Amygdala (tissue), 56 donors: ENCODE measurements at places on chromosomes 11 and 22.

GRCh38 chr22:30655532-30655931 is 12.1 kb downstream of the DUSP18 start:
- no peak for DNase-seq

DNA sequence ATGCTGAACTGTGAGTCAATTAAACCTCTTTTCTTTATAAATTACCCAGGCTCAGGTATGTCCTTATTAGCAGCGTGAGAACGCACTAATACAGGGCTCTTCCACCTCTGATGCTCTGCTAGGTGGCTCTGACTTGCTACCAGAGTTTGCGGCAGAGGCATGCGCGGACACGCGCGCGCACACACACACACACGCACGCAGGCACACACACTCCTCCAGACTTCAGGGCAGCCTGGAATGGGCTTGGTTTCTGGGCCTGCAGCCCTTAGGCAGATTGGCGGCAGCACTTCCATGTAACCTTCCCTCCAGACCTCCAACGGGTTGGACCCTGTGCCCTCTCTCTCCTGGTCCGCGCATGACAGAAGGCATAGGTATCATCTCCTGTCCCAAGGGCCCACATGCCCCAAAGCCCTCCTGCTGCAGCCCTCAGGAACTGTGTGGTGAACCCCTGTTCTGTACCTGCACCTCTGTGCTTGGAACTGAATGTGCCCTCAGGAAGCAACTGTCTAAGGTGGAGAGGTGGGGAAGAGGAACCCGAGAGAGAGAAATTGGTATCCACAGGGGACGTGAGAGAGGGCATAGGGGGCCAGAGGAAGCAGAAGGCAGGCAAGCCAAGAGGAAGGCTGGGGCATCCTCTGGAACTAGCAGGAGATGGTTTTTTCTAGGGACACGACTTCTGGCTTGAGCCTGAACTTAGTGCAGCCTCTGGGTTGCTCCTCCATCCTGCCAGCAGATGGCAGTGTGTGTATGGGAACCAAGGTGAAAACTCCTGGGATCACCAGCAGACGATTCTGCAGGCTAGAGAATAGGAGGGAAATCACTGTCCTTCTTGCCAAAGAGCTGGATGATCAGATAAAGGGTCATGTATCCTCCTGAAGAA is 23.4 kb upstream of the RIC3 start:
- DNase-seq: peak; percentile 54

DNA sequence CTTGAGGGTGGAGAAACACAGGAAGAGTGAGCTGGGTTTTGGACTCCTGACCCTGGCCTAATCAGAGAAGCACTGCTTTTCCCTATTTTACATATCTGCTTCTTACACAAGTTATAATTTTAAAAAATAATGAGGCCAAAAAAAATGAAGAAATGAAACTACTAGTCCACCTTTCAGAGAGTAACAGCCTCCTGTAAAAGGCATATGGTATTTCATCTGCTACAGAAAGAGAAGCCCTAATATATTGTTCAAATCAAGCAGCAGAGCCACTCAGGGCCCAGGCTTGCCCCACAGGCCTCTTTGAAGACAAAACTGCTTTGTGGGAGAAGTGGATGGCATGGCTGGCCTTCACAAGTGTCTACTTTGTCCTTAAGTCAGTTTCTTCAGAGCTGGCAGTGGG is 10.0 kb downstream of the DIXDC1 start:
- no peak for DNase-seq

DNA sequence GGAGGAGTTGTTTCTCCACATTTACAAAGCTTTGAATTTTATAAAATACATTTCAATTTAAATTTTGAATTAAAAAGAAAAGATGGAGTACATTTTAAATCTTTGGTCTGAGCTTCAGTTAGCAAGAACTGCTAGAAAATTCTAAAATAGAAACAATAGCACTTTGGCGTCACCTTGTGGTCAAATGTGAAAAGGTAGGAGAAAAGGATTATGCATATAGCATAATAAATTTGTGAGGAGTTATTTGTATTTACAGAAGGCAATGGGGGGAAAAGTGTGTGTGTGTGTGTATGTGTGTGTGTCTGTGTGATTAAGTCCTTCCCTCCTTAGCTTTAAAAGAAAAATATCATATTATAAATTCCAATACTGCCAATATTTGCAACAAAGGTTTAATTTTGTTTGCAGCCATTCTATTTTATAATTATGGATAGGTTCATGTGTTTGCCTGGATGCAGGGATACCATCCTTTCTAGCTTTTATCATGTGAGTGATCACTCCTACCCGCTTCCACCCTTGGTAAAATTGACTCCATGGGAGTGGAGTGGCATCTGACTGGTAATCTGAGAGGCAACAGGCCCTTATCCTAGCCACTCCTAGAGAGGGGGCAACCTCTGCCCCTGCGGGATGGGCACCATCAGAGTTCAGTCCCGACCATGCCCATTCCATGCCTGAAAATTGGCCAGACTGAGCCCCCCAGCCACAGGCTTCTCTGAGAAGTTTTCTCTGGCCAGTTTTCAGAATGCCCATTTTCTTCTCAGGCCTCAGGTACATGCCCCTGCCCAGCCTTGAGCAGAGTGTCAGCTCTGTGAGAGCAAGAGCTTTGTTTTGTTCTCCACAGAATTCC is 13.6 kb upstream of the LGR4 start:
- no peak for DNase-seq

GRCh38 chr22:21940521-21940920 is 12.1 kb downstream of the PPM1F start:
- DNase-seq: no peak

- no peak for DNase-seq
These were observed 100.3 kb downstream of the GUCY1A2 start for GRCh38 chr11:106917973-106918372.

DNA sequence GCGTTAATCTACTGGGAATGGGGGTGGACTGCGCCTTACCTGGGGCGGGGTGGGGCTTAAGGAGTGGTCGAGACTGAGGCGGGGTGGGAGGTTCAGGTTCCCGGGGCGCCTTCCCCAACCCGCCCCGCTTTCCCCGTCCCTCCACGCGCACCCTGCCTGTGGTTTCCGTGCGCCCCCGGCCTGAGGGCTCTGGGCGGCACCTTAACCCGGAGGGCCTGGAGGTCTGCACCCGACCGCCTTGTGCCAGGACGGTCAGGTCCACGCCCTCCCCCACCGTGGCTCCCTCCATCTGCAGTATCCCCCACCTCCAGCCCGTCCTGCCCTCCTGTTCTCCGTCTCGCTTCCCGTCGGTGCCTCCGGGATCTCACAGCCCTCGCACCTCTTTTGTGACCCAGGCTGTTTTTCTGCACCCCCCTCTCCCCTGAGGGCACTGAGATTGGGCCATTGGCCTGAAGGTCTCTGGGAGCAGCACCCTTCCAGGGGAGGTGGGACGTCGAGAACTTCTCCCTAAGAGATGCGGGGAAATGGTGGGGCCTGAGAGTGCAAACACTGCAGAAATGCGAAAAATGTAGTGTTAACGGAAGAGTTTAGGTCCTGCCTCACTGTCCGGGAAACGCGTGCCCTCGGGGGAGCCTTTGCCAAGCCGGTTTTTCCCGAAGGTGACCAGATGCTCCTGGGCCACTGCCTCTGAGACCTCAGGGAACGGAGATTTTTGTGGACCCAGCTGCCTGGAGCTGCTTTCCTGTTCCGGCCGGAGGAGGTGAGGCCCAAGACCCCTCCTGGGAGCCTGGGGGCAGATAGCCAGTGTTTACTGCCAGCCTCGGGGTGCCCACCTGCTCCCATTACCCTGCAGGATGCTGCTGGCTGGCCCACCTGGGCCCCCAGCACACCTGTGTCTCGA is 1.2 kb upstream of the ASCL2 start:
- DNase-seq: no peak

- DNase-seq: no peak
These were observed 1.5 kb downstream of the CRKL start for GRCh38 chr22:20918663-20919218.

DNA sequence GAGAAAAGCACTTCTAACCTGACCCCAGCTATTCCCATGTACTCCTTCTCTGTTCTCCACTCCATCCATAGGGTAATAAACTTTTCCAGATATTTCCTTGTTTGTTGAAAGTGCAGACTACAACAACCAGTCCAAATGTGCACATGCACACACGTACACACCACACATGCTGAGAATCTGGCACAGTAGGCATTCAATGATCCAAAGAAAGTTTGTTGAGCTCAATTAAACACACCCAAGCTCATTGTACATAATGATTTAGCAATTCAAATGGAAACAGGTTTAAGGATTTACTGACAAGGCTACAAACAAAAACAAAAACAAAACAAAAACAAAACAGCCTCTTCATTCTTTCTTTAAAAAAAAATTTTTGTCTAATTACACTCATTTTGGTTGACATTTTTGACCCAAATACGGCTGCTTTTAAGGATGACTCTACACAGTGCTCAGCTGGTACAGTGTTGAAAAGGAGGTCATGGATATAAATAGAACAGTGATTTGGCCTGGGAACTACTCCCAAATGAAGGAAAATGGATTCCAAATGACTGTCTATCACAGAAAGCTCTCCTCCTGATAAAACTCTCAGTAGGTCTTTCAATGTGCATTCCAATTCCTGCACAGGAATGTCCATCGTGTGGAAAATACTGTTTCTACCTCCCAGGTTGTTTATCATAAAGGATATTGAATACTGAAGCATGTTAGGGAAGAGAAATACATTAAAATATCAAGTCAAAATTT is 232.2 kb downstream of the GUCY1A2 start:
- DNase-seq: no peak

DNA sequence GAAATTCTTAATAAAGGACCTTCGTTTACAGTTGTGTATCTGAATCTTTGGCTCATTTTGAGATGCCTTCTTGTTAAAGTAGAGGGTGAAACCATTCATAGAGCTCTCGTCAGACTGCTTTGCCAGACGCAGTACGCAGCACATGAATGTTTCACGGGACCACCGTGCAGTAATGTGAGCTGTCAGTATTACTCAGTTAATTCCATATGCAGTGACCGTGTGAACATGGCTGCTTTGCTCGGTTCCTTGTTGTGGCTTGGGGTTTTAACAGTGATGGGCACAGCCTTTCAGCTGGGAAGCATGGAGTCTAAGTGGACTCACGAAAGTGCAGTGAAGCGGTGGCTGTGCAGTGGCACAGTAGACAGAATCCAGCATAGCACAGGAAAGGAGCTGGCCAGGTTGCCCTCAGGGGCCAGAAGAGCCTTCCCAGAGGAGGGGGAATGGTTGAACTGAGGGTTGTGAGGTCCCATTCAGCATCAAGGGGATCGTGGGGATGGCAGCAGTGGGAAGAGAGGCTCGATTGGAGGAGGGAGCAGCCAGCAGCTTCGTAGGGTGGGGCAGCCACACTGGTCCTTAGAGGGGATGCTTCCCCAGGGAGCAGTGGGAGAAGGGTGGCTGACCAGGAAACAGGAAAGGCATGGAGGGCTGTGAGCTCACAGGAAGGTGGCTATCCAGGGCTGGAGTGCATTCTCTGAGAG is 31.4 kb downstream of the PPFIA1 start:
- DNase-seq: no peak

- no peak for DNase-seq
These were observed 1000.4 kb downstream of the OPCML start for GRCh38 chr11:132531921-132532320.
